ENCODE measurements at places on chromosomes 12 and 14.

DNA sequence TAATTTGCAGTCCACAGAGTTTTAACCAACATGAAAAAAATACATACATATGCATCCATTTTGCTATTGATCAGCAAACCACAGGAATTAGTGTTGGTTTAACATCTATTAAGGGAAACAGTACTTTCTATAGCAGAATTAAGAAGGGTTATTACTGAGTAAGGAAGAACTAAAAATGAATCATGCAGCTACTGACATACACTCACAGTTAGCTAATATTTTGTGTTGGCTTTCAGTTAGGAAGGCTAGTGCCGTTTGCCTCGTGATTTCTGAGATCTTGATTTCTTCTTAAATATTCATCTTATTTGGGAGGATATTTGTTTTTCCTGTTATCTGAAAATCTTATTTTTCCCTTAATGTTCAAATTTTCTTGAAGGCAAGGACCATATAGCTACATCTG, 423.4 kb downstream of the NOVA1 start:
- no peak for DNase-seq

GRCh38 chr14:63867933-63868921, 15.4 kb downstream of the SYNE2 start:
- no peak for DNase-seq

DNA sequence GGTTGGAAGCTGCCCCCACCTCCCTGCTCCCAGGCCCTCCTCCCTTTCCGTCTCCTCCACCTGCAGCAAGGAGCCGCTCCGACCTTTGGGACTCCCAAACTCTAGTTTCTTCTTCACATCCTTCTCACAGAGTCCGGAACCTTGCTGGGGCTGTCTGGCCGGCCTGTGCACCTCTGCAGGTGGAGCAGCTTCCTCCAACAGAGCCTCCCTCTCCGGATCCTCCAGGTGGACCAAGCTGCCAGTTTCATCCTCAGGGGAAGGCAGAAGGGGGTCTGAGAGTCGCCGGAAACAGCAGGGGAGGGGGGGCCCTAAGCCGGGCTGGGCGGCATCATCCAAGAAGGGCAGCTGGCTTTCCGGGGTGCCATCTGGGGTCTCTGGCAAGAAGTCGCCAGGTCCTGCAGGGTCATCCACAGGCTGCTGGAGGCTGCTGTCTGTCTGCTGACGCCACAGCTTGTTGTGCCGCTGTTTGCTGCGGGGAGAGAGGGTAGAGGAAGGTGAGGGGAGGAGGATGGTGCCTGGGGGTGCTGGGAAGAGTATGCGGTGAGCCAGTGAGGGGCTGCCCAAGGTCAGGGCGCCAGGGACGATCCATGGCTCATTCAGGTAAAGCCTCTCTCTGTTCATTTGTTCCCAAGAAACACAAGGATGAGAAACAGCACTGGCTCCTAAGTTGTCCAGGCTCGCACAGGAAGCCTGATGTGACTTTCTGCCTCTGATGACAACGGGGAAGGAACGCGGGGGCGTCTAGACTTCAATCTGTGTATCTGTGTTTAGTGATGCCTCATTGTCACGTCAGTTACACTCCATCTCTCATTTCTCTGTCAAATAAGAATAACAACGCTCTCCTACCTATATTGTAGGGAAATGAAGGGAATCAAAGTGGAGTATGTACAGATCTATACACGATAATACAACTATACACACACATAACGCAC, 61.3 kb upstream of the CORO1C start:
- no peak for DNase-seq

GRCh38 chr12:106586278-106586802, 3.5 kb downstream of the RFX4 start:
- no peak for DNase-seq

DNA sequence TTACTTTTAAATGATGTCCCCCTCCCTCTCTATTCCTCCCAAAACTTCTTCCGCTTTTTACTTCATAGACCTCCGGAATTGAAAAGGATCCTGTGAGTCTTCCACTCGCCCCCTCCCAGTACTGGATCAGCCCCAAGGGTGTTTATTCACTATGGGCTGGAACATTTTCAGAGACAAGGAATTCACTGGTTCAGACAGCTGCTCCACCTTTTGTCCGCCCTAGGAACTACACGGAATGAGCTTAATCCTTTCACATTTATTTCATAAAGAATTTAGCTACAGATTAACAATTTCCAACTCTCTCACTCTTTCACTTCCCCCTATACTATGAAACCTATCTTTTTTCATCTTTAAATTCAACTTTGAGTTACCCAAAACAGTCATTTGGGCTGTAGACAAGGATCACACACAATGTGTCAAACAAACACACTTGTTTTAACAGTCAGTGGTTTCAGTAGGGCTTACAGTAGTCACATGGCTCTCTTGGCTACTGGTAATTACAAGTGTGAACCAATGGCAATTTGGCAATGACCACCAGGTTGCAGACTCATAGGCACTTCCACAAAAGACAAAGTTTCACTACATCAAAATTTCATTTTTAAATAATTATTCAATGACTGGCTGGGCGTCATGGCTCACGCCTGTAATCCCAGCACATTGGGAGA, 20.6 kb downstream of the CNIH1 start:
- no peak for DNase-seq

DNA sequence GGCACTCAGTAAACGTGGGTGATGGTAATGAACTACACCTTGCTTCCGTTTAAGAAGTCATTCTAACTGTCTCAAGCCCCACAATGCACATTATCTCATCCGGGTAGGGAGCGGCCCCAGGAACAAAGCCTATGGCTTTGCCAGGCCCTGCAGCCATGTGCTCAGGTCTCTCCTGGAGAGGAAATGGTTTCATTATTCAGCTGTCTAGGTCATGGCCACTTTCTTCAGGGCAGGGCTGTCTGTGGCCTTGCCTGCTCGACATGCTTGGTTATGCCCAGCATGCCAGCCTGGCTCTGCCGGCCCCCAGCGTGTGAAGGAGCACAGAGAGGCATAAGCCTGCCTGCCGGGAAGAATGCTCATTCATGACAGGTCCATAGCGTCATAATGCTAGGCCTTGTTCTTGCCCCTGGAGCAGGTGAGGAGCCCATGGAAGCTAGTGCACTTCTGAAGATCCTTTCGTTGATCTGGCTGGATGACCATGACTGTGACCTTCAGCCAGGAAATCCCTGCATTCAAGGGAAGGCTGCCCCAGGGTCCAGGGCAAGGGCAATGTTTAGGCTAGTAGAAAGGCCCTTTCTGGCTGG, 26.3 kb upstream of the FOS start:
- DNase-seq = peak; percentile 52

GRCh38 chr12:85659754-85660530, 176.3 kb downstream of the RASSF9 start:
- DNase-seq = no peak

- DNase-seq = no peak
These were observed 3.7 kb upstream of the MDP1 start for GRCh38 chr14:24219521-24219920.

Measured in sciatic nerve (tissue), 2 donors.